ENCODE measurements at places on chromosomes 3 and 15.

DNA sequence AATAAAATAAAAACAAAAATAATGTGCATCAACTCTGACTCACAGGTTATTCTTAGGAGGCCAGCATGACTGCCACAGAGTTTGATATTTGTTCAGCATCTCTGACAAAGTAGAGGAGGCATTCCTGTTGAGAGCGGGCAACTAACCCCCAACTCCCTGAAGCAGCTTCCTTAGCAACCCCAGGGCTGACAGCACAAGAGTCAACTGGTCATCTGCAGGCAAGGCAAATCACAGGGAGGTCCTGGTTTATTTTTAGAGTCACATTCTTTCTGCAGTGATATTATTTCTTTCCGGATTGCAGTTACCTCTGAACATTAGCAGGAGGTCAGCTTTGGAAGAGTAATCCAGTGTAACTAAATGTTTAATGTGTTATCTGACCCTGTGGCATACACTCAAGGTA lies 273.0 kb downstream of the PLCL2 start:
- no peak for DNase-seq

DNA sequence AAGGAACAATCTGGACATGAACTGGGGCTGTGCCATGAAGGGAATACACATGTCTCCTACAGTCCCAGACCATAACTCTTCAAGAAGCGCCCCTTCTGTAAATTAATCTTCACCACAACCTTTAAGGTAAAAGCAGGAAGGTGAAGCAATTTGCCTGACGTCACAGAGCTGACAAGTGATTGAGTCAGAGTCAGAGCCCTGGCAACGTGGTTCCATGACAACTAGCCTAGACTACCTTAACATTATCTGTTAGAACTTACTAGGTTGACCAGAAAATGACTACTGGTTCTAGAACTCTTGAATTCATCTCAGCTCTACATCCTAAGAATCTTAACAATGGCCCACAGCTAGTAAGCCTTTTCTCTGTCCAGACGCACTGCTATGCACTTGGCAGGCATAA lies 124.6 kb downstream of the NTRK3 start:
- no peak for DNase-seq

DNA sequence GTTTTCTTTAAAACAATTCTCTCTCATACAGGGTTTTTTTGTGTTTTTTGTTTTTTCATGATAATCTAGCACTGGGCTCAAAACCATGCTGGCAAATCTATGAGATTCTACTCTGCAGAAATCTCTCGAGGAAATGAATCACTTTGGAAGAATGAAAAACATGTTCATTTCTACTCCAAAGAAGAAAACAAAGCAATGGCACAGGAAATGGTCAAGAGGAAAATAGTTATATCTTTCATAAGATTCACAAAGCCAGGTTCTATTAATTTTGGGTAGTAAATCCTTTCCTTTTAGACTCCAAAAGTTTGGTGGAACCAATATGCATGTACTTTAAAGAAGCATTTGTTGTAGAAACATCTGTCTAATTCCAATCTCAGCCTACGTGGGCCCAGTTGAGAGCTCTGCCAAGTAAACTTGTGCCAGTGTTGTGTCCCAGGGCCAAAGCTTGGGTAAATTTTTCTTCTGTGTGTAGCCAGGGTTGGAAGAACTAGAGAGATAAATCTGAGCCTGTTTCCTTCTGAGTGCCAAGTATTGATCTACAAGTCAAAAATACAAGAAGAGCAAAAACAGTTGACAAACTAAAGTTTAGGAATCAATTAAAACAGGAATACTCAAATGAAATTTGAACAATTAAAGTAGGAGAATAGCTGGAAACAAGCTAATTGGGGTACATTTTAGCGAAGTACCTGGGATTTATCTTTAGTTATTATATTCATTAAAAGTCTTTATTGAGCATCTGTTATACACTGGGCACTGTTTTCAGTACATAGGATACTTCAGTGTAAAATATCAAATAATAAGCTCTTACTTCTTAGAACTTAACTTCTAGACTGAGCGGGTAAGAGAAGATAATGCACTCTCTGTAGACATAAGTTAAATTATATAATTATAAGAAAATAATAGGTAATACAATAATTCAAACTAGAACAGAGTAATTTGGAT lies 657.5 kb upstream of the NECTIN3 start:
- DNase-seq, result no peak

DNA sequence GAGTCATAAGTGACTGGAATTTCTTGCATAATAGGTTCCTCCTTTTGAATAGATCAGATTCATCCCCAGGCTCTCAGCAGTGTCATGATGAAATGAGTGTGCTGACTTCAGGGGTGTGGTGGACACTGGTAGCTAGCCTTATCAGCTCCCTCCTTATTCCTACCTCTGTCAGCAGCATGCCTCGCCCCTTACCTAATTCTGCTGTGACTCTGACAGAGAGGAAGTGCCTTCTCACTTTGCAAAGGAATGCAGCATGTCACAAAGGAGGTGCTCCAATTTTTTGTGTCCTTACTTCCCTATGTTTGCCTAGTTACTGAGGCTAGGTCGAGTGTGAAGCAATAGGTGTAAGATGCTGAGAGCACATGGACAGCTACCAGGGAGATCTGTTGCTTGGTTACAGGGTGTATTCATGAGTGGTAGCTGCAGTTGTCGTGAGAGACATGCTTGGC lies 90.6 kb downstream of the TNFAIP8L3 start:
- DNase-seq, result no peak

DNA sequence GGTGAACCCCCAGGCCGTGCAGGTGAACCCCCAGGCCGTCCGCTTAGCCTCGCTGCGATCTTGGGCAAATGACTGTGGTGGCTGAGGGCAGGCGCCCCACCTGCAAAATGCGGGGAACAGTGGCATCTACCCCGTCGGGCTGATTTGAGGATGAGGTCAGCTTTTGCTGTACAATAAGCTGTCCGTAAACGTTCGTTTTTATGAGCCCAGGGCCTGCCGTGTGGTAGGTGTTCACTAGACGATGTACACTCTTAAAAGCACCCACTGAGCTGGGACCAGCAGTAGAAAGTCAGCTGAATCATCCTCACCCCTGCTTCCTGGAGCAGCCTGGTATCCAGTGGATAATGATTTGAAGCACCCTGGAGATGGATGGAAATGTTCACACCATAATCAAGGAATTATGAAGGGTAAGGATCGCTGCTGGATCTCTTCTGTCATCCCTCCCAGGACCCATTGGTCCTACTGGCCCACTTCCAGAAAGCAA lies 943 bp upstream of the PCSK6 start:
- no peak for DNase-seq

DNA sequence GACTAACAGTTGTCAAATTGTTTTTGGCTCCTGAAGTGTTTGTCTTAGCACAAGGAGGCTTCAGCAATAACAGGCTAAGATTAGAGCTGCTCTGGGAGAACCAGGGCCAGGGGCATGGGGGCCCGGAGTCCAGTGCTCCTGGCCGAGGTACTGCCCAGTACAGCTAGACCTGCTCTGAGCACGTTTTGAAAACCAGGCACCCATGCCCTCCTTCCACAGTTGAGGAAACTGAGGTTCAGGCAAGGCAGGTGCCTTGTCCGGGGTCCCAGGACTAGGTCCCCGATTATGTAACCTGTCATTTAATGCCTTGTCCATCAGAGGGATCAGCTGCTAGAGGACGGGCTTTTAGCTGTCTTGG lies 19.2 kb downstream of the KBTBD13 start:
- DNase-seq, result no peak

- DNase-seq, result peak; percentile 78
Observed at GRCh38 chr3:53114011-53114400, 16.2 kb downstream of the RFT1 start.

DNA sequence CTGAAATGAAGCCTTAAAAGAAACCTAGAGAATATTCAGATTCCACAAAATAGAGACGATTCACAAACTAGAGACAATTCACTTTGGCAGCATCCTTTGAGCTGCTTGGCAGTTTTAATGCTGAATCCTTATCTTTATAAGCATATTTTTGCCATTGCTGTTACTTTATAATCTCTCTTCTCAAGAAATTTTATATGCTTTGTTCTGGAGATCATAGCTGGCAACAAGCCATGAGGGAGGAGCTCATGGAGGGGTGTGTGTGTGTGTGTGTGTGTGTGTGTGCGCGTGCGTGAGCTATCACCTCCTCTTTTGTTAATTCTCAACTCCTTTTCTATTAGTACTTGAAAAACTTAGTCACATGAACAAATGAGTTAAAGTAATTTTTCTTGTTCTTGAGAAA lies 495.0 kb upstream of the RGMA start:
- DNase-seq, result no peak

DNA sequence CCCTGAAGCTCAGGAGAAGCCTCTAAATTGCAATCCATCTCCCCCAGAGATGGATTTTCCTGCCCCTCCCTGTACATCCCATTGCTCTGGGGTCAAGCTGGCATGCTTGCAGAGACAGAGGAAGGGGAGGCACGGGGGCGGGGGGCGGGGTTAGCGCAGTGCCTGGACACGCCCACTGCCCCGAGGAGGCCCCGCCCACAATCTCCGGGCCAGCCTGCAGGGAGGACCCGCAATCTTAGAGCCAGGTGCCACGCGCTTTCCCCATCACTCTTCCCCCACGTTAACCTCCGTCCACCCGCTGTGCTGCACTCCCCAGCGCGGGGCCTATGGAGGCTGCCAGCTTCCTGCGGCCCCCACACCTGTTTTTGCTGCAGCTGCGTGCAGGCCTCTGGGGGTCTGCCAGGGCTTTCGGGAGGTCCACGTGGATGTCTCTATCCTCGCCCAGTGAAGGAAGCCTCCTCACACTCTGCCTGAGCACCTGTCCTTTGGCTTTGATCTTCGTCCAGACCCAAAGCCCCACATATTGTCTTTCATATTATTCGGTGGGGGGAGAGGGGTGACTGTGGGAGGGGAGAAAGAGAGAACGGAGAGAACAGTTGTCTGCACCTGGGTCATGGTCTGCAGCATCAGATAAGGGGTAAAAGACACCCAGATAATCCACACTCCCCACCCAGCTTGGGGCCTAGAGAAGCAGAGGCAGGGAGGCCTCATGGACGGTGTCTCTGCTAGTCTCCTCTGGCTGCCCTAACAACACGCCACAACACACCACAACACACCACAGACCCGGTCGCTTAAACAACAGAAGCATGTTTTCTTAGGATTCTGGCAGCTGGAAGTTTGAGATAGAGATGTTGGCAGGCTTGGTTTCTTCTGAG lies 118.0 kb upstream of the MEF2A start:
- DNase-seq, result no peak

GRCh38 chr3:197444793-197445379 lies 110.9 kb downstream of the BDH1 start:
- DNase-seq, result no peak

DNA sequence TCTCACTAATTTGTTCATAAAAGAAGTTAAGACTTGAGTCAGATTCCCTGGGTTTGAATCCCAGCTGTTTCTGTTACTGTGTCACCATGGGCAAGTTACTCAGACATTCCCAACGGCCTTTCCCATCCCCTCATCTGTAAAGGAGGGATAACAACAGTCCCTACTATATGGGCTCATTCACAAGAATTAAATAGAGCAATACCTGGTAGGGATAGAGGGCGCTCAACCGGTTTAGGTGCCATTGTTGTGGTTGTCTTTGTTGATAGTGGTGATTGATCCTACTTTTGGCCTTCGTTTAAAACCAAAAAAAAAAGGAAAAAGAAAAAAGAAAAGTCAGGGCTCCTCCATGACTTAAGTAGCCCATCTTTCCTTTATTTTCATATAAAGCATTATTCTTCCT lies 563.1 kb downstream of the GRM7 start:
- DNase-seq, result no peak

DNA sequence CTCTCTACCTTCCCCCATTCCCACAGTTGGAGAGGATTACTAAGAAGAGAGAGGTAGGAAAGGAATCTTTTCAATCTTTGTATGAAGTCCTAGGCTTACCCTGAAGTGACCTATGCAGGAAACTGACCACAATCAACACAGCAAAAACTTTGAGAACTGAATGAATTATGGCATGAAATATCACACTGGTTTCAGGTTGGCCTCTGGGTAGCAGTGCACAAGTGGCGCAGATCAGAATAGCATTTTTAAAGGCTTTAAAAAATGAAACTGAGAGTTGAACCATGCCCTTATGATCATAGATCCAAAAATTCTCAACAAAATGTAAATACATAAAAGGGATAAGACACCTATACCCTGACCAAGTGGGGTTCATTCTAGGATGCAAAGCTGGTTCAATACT lies 198.9 kb downstream of the CPNE4 start:
- DNase-seq, result no peak

DNA sequence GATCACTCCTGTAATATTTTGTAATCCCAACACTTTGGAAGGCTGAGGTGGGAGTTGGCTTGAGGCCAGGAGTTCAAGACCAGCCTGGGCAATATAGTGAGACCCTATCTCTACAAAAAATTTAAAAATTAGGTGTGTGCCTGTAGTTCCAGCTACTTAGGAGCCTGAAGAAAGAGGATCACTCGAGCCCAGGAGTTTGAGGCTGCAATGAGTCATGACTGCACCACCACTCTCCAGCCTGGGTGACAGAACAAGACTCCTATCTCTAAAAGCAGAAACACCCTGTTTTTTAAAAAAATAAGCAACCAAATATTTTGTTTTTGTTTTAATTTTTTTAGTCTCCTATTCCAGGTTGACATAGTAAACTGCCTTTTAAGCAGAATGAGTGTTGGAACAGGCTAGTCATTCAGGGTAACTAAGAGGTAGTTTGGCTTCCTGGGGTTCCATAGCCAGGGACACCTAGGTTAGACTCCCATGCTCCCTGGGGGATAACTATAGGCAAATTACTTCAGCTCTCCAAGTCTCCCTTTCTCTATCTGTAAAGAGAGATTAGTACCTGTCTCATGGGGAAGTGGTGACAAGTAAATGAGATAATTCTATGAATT lies 114.6 kb upstream of the C15orf61 start:
- DNase-seq, result no peak

DNA sequence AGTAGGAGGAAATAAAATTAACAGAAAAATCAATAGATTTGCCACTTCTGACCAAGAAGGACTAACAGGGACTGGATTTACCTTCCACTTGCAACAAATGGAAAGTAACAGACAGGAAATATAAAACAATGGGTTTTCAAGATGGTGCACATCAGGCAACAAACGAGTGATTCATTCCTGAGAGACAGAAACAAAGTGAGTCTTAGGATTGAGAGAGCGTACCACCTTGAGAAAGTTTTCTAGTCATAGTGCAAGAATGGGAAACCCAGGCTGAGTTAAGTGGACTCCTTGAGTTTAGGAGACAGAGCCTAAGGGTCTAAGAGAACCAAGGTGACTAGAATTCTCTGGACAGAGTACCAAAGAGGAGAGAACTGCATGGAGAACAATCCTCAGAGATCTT lies 101.7 kb downstream of the PPP2R3A start:
- no peak for DNase-seq

GRCh38 chr3:11648735-11649134 lies 5.0 kb upstream of the VGLL4 start:
- no peak for DNase-seq

GRCh38 chr15:28969511-28970085 lies 83.8 kb downstream of the APBA2 start:
- no peak for DNase-seq

All from activated CD4-positive, alpha-beta T cell treated with anti-CD3 and anti-CD28 coated beads, Interleukin-2, amount 50 U/mL, for 1 hour (primary cell).